ENCODE measurements at places on chromosomes 1 and 21.

GRCh38 chr1:60973668-60974067 lies 108.7 kb upstream of the NFIA start:
- DNase-seq, result no peak

DNA sequence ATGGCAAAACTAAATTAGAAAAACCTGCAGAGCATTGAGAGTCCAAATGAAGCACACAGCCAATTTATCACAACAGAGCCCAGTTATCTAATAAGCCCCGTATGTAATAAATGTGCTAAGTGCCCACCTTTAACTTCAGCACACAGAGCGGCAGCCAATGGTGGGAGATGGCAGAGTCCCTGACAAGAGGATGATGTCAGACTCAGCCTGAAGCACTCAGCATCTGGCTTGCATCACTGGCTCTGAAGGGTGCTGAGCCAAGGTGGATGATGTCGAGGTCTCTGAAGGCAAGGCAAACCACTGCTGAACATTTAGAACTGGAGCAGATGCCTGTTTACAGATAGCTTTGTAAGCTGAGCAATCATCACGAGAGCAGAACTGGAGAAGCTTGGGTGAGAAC lies 118.3 kb downstream of the NUF2 start:
- DNase-seq, result no peak

GRCh38 chr1:230400007-230400344 lies 26.2 kb downstream of the PGBD5 start:
- no peak for DNase-seq

DNA sequence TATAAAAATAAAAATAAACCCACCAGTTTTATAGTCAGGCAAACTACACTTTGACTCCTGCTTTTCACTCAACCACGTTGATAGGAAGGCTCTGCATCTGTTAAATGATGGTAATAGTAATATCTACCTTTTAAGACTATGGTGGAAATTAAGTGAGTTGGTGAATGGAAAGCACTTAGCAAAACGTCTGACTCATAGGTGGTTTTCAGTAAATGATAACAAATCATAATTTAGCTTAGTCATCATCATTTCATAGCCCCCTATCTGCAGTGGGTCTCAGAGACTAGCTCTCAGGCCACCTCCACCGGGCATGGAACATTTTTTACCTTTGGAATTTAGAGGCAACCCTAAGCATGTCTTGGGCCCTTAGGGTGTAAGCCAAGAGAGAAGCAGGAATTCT lies 160.0 kb downstream of the PDE4B start:
- no peak for DNase-seq

- no peak for DNase-seq
Measured at GRCh38 chr1:221439747-221440501, 302.0 kb downstream of the DUSP10 start.

GRCh38 chr1:43705982-43706597 lies 1.2 kb upstream of the ST3GAL3 start:
- no peak for DNase-seq

- DNase-seq, result no peak
Measured at GRCh38 chr1:157798211-157798610, 21.3 kb upstream of the FCRL2 start.

- DNase-seq, result no peak
Measured at GRCh38 chr1:230749150-230749549, 2.0 kb downstream of the CAPN9 start.

GRCh38 chr1:227763246-227764018 lies 28.2 kb downstream of the SNAP47 start:
- DNase-seq, result no peak

Data from NCI-H2081 treated with DMSO at 0.1 percent for 48 hours (cell line).